Stimulated activated CD4-positive, alpha-beta T cell treated with anti-CD3 and anti-CD28 coated beads, Interleukin-15, amount 100 ng/mL, for 1 hour (primary cell): ENCODE measurements at places on chromosomes 13 and 19.

DNA sequence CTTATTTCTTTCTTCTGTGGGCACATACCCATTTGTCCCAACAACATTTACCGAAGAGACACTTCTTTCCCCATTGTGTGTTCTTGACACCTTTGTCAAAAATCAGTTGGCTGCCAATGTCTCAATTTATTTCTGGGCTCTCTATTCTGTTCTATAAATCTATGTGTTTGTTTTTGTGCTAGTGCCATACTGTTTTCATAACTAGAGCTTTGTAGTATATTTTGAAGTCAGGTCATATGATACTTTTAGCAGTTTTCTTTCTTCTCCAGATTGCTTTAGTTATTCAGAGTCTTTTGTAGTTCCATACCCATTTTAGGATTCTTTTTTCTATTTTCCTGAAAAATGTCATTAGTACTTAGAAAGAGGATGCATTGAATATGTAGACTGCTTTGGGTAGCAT is 1276.3 kb downstream of the SLITRK1 start:
- no peak for DNase-seq

DNA sequence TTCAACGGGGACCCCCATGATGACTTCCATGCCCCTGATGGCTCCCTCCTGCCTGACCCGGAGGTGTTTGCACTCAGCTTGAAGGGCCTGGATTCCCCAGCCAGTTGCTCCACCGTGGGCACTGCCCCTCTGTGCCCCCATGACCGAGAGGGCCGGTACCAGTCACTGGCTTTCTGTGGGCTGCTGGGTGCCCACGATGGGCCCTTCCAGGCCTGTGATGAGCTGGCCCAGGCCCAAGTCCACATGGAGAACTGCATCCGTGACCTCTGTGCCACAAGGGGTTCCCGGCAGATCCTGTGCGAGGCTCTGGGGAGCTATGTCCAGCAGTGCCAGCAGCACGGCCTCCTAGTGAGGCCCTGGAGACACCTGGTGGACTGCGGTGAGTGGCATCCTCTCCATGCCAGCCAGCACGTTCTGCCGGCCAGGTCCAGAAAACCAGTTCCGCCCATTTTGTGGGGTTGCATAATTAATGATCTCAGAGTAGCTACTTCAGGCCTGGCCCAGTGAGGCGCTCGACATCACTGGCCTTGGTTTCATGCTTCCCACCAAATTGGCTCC is 34.9 kb upstream of the FXYD3 start:
- DNase-seq = no peak

- no peak for DNase-seq
Measured at GRCh38 chr13:76129305-76130000, 493.3 kb downstream of the LMO7 start.

GRCh38 chr13:24083141-24083540 is 77.4 kb upstream of the SPATA13 start:
- no peak for DNase-seq

- no peak for DNase-seq
Measured at GRCh38 chr19:8097198-8097597, 44.6 kb downstream of the CCL25 start.

- no peak for DNase-seq
Measured at GRCh38 chr13:27261396-27261795, 9.2 kb upstream of the RASL11A start.

DNA sequence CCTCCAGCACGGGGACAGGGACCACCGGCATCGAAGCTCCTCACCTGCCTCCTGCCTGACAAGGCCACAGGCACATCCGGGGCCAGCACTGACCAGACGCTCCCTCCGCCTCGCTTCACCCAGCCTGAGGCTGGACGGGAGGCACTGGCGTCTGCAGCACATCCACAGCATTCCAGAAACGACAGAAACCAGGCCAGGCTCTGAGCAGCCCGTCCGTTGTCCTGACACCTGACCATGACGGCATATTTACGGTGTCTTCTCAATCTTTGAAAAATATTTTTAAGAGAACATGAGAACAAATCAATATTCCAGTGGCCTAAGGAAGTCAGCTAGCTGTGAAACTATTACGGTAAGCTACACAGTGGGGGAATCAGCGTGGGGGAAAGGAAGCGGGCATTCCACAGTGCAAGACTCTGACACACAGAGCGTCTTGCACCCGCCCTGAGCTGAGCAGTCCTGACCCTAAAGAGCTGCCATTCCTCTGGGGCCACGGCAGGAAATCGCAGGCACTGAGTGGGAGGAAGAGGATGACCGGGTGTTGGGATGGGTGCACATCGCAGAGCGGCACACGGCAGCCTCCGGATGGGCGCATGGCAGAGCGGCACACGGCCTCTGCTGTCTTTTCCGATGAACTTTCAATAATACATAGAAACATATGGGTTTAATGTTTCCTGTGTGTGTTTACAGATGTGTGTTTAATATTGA is 26.8 kb downstream of the RASA3 start:
- no peak for DNase-seq

DNA sequence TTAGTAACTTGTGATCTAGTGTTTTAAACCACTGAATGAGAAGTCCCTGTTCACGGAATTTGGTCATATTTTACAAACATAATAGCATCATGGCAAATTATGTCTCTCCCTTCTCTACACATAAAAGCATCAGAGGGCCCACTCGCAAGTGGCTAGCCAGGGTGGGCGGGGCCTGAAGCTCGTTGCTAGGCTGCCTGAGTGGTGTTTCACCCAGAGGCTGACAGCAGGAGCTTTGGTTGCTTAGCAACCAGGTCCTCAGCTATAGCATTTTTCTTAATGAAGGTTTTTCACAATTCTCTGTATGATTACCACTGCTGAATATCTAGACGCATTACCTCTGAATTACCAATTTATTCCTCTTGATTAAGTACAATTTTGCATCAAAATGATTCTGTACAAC is 126.5 kb downstream of the NALCN start:
- DNase-seq = no peak

- no peak for DNase-seq
Measured at GRCh38 chr13:80239116-80239515, 101.8 kb downstream of the SPRY2 start.
